Fibroblast of skin of left biceps (primary cell): ENCODE measurements at places on chromosomes 1 and 21.

DNA sequence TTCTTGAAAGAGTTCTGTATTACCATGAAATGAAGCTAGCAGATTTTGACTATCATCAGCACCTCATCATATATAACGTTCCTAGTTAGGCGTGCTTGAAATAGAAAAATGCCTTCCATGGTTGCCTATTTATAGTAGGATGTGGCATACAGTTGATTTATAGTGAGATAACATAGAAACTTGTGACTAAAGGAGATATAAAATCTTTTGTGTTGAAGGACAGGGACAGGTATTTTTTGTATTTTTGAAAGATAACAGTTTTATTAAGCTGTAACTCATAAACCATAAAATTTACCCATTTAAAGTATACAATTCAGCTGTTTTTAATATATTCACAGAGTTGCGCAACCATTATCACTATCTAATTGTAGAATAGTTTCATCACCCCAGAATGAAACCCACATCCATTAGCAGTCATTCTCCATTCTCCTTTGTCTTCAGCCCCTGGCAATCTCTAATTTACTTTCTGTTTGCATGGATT, 19.3 kb downstream of the SPEN start:
- DNase-seq, result no peak

GRCh38 chr1:100322436-100323211, 29.7 kb upstream of the CDC14A start:
- DNase-seq, result peak; percentile 53

GRCh38 chr1:164693564-164694359, 134.8 kb downstream of the PBX1 start:
- no peak for DNase-seq

DNA sequence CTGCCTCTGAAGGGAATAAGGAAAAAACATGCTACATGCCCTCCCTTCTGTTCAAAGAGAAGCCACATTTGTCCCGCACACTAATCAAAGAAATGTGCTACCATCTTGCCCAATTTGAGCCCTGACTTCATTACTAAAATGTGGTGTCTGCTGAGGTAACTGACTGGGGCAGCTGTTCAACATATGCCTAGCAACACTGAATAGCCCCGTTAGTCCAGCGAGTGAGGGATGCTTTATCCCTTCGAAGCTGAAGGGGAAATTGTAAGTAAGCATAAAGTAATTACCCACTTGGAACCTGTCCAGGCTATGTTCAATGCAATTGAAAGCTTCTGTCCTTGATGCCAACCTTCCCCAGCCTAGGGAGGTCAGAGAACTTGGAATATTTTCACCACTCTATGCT, 310.6 kb downstream of the SEC16B start:
- DNase-seq, result no peak

GRCh38 chr1:51469518-51469917, 49.5 kb downstream of the EPS15 start:
- DNase-seq, result no peak

DNA sequence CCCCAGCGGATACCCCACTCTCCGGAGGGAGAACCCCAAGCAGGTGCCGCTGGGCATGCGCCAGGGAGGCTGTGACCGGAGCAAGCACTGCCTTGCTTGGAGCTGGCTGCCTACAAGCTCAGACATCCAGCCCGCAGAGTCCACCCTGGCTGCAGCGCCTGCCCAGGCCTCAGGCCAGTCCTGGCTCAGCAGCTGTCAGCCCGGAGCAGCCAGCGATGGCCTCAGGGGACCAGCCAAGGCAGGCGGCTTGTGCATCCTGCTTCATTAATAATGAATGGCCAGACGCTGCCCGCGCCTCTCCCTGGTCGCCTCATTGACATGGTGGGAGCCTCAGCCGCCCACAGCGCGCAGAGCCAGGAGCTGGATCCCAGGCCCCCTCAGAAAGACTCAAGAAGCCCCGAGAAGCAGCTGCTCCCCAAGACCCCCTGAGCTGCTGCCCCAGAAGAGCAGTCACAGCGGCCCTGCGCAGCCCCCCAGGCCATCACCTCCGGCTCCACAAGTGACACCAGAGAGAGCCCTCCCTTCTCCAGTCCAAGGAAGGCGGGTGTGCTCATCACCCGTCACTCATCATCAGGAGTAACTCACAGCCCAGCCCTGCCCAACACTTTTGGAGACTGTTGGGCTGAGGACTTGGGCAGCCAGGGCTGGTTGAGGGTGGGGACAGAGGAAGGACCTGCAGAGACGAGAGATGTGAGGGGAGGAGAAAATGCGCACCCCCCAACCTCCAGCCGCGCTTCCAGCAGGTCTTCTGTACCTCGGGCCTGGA, 19.6 kb downstream of the KCNAB2 start:
- no peak for DNase-seq

GRCh38 chr1:35499652-35500176, 57.5 kb downstream of the KIAA0319L start:
- no peak for DNase-seq

GRCh38 chr1:222387007-222387814, 160.7 kb downstream of the HHIPL2 start:
- DNase-seq, result no peak

GRCh38 chr1:160628799-160629263, 18.0 kb downstream of the SLAMF1 start:
- no peak for DNase-seq

DNA sequence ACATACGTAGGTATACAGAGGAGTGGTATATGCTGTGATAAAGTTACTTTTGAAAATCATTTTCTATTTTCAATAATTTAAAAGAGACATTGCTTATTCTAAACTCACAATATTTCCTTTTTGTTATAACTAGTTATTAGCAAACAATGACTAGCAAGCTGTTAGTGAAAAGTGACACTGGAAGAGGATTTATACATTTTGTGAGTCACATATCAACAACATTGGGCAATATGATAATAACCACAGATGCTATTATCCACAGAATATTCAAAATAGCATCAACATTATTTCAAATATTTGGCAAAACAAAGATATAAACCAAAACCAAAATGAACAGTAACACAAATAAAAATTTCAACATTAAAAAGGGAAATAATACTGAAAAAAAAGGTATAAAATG, 104.0 kb upstream of the HP1BP3 start:
- no peak for DNase-seq

DNA sequence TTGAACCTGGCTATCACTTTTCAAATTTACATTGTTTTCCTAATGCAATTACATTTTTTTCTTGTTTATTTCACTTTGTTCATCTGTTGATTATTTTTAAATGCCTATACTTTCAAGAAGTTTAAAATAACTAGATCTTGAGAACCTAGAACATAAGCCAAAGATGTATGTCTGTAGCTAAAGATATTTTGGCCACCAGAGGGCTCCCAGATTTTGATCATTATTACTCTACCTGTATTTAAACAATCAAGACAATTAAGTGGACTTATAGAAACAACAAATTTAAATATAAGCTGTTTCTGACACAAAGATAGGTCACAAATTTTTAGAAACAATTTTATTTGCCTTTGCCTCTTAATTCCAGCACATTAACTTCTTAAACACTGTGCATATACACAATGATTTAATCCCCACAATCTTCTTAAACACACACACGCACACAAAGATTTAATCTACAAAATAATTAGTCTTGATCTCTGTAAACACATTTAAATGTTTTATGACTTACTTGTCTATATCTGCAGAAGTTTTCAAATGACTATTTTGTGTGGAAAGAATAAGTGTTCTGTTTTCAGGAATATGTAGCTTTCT, 380.0 kb downstream of the DSCAM start:
- DNase-seq, result no peak

DNA sequence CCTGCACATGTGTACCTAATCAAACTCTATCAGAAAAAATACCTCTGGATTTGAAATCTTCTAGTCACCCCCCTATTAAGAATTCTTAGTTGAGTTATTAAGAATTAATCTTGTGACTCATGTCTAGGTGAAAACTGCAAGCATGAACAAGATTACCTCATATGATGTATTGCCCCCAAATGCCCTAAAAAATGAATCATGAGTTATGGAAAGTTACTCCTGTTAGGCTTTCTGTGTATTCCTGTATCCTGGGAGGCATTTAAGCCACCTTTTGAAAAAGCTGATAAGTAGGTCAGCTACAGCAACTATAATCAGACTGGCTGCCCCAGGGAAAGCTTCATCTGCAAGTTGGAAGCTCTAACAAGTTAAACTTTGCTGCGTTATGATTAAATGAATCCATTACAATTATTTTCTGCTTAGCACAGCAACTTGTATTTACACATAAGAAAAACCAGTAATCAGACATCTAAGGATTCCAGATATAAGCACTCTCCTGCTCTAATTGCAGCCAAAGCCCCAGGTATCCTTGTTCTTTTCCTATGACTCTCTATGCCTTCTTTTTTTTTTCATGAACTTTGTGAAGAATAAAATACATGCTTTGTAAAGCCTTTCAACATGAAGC, 147.7 kb downstream of the NTPCR start:
- no peak for DNase-seq
